ENCODE measurements at places on chromosomes 13 and 19.

- no peak for DNase-seq
Measured at GRCh38 chr19:5132206-5132560, 163.3 kb downstream of the KDM4B start.

DNA sequence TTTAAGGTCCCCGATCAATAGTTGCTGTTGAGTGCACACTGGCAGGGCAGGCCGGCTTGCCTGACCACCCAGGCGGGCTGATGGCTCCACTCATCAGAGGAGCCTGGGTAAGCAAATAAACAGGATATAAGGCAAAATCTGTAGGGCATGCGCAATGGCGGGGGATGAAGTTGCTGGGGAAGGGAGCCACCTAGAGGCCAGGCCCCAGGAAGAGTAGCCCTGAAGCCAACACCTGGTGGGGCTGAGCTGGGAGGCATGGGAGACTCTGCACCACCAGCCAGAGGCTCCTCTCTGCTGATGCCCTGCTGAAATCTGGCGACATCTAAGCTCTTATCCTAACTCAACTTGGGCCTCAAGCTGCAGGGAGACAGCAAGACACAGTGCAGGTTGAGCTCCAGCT, 324.3 kb downstream of the ZNF536 start:
- peak; percentile 60 for DNase-seq

DNA sequence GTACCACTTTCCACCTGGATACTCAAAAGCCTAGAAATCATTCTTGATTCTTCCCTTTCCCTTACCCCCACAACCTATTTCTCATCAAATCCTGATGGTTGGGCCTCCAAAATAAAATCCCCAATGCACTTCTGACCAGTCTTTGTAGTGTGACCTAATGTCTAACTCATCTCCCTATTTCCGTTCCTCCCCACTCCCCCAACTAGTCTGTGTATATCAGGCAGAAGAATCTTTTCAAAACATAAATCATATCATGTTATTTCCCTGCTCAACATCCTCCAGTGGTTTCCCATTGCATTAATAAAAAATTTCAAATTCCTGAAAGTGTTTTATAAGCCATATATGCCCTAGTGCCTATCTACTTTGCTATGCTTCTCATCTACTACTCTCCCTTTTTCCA, 17.7 kb downstream of the CCDC122 start:
- DNase-seq, result no peak

DNA sequence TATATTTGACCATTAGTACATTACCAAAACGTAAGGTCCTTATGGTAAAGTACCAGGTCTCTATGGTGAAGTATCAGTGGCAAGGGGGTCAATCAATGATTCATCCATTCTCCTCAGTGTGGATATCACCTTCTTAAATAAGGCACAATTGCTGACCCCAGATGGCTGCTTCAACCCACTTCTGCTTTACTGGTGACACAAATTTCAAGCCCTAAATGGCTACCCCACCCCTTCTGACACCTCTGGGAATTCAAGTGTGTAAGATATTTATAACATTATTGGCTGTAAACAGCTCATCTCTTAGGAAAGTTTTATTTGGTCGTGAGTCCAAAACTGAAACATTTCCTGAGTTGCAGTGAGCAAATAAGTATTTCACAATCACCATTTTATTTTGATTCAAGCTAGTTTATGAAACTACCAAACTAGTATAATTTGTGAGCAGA, 7.9 kb upstream of the WBP4 start:
- DNase-seq, result no peak

GRCh38 chr19:35140207-35140961, 1.8 kb downstream of the FXYD1 start:
- no peak for DNase-seq
